Stimulated activated naive CD4-positive, alpha-beta T cell (primary cell): ENCODE measurements at places on chromosomes 1 and 21.

DNA sequence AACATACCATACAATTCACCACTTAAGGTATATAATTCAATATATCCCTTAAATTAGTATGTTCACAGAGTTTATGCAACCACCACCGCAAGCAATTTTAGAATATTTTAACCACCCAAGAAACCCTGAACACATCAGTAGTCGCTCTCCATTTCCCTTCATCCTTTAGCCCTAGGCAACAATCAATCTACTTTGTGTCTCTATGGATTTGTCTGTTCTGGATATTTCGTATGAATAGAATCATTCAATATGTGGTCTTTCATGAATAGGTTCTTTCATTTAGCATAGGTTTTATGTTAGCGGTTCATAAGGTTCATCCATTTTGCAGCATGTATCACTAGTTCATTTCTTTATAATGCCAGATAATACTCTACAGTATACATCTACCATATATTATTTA, 4.2 kb upstream of the DPT start:
- DNase-seq: no peak

DNA sequence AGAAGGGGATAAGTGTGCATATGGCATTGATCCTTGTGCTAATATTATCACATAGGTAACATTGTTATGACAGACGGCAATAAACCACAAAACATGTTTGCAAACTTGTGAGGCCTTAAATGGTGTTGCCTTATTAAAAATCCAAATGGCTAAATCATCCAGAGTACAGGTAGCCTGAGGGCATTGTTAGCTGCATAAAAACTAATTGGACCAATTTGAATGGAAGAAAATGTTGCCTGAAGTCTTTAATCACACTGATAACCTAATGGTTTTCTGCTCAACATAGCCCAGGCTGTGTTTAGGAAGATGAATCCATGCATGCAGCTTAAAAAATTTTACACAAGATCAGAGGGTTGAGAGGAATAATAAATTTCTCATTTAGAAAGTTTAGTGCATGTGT, 19.4 kb upstream of the LRRC53 start:
- DNase-seq: no peak

GRCh38 chr1:176638713-176639526, 175.9 kb downstream of the PAPPA2 start:
- no peak for DNase-seq

DNA sequence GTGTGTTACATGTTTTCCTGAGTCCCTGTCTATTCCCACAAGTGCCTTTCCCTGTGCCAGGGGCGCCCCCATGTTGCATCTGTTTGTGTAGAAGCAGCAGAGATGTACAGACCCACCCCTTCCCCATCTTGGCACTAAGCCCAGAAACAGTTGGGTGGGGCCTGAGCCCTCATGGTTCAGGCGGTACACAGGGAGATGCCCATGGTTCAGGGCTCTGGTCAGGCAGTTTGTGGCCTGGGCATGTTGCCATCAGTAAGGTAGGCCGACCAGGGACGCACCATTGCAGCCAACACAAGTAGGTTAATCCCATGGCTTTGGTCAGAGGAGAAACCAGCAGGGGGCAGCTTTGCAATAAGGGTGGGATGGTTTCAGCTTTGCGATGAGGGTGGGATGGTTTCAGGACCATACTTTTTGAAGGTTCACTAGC, 914 bp upstream of the ADGRB2 start:
- no peak for DNase-seq

- DNase-seq: no peak
Observed at GRCh38 chr1:117392771-117393170, 25.5 kb downstream of the MAN1A2 start.

- DNase-seq: no peak
Observed at GRCh38 chr1:248802454-248802853, 23.3 kb downstream of the SH3BP5L start.

- no peak for DNase-seq
Observed at GRCh38 chr1:234907208-234907939, 221.3 kb downstream of the TOMM20 start.

DNA sequence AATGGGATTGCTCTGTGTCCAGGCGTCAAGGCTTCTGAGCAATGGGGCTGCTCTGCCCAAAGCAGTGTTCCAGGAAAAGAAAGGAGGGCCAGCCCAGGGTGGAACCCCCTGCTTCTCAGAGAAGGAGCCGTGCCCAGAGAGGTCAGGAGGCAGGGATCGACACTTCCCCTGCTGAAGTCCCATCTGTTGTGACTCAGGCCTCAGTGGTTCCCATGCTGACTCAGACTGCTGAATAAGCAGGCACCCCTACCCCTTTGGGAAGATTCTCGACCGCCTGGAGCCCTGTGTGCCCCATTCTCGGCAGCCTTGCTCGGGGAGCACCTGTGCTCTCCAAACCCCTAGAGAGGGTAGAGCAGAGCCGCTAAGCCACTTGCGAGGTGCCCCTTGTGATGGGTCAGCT, 23.9 kb downstream of the PKP1 start:
- DNase-seq: no peak

- DNase-seq: peak; percentile 34
Observed at GRCh38 chr1:10939654-10940450, 72.6 kb upstream of the TARDBP start.

DNA sequence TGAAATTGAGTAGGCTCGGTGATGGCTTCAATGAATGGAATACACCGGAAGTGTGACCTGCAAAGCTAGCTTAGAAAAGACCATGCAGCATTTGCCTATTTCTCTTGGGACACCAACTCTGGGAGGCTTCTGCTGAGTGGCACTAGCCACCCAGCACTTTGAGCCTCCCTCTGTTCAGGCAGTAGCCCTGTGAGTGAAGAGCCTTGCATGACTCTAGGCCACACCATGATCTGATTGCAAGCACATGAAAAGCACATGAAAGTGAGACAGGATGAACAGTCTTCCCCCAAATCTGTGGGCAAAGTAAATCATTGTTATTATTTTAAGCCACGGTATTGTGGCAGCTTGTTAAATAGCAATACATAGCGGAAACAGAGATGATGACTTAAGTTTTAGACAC, 2.8 kb downstream of the CD48 start:
- DNase-seq: peak; percentile 14

DNA sequence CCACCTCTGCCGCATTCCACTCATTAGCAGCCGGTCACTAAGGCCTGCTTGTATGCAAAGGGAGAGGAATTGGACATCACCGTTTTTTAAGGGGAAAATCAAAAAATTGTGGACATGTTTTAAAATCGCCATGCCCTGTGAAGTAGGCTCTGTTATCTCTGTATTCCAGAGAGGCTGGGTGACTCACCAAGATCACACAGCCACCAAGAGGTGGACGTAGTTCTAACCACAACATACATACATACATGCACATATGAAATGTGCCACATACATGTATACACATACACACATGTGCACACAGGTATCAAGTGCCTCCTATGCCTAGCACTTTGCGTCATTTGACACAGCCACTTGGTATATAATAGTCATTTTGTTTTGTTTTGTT, 16.0 kb upstream of the ZSCAN20 start:
- DNase-seq: no peak

GRCh38 chr1:234386122-234386521, 12.9 kb downstream of the COA6 start:
- no peak for DNase-seq

DNA sequence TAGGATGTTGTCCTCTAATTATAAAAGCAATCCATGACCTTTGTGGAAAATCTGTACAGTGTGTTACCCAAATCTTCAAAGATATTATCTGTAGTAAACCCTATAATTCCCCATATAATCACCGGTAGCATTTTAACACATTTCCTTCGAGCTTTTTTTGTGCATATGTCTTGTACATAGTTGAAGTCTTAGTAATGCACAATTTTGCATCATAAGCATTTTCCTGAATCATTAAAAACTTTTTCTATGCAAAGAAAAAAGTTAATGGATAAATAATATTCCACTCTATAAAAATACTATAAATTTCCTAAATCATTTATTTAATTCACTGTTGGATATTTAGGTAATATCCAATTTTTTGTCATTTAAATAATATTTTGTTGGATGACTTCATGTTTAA, 201.7 kb downstream of the RRAGC start:
- no peak for DNase-seq

GRCh38 chr1:76048219-76048618, 26.3 kb upstream of the ST6GALNAC3 start:
- no peak for DNase-seq

GRCh38 chr1:56816909-56817308, 2.3 kb downstream of the FYB2 start:
- DNase-seq: no peak

- DNase-seq: no peak
Observed at GRCh38 chr1:114926607-114927006, 71.9 kb downstream of the SYCP1 start.

DNA sequence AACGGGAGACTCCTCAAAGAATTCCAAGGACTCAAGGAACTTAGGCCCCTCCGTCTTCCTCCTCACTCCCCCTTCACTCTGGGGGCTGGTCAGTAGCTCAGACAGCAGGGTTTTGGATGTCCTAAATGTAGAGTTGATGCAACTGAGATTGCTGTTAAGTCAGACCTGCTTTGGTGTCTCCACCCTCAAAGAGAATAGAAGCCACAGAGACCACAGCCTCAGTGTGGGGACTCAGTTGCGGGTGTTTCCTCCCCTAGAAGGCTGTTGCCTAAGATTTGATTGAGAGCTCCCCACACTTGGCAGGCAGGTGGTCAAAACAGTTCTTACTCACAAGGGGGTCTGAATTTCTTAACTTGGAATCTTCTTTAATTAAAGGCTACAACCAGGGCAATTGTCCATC, 7.6 kb downstream of the MAN1C1 start:
- peak; percentile 37 for DNase-seq

GRCh38 chr1:234969011-234969441, 159.6 kb downstream of the TOMM20 start:
- no peak for DNase-seq

GRCh38 chr1:2228157-2228594, at the start of gene SKI:
Gene SKI, plus strand, starts transcription at chr1:2228319. Its CDS starts 448 bp downstream, at chr1:2228767.
- DNase-seq: no peak

DNA sequence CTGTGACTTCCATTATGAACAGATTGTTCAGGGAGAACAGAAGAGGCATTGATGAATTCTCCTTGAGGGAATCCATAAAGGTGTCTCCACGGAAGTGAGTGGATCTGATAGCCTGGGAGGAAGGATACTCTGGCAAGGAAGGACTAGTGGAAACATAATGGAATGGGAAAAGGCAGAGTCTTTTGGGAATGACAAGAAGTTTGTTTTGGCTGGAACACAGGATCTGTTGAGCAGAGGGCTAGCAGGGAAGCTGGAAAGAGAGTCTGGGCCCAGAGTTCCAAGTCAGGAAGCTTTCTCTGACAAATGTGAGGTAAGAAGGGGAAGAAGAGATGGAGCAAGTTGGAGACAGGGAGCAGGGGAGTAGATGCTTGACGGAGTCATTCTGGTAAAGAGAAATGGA, 8.1 kb downstream of the ADAMTS5 start:
- no peak for DNase-seq

- no peak for DNase-seq
Observed at GRCh38 chr1:64266991-64267390, 63.6 kb downstream of the UBE2U start.

DNA sequence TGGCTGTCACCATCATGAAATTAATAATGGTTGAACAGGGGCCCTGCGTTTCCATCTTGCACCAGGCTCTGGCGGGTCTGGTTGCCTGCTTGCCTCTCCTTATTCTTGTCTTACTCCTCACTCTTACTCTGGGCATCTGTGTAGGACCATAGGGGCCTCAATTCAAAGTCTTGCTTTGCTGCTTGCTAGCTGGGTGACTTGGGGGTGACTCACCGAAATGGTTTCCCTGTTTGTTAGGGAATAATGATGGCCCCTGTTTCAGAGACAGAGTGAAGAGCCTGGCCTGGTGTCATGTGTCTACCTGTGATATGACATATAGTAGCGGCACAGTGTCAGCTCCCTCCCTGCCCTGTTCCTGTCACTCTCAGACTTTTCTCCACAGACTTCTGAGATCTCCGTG, 24.6 kb downstream of the KCNC4 start:
- DNase-seq: no peak

DNA sequence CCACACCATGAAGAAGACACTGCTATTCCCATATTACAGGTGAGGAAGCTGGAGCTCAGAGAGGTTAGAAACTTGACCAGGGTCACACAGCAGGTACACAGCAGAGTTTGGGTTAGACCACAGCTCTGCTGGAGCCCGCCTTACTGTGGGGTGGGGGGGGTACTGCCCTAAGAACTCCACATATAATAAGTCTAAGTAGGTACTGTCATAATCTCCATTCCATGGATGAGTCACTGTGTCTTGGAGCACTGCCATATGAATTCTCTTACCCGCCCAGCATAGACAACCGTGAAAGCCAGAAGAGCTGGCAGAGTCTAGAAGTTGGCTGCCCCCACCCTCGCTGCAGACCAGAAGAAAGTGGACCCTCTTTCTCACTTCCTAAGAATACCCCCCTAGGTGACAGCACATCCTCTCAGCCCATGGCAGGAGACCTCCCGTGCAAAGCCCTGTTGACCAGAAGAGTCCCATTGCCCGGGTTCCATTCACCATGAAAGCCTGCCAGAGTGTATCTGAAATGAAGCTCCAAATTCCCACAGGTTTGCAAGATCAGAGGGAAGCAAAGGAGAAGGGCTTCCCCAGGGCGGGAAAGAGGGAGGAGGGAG, 5.2 kb upstream of the PLA2G2D start:
- DNase-seq: no peak

GRCh38 chr1:54838565-54839180, 37.5 kb upstream of the TTC22 start:
- no peak for DNase-seq

DNA sequence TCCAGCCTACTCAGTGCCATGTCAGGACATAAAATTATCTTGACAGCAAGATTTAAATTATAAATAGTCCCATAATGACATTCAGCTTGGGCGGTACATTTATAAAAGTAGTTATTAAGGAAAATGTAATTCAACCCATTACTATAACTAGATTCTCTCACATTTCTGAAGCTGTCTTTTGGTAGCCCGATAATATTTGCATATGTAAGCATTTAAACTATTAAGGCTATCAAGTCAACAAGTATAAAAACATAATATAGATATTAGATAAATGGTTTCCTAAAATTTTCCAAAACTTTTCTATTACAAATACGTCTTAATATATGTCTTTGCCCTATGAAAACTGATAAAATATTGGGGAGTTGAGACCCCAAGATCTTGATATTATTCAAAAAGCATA, 21.6 kb upstream of the GPR52 start:
- no peak for DNase-seq

DNA sequence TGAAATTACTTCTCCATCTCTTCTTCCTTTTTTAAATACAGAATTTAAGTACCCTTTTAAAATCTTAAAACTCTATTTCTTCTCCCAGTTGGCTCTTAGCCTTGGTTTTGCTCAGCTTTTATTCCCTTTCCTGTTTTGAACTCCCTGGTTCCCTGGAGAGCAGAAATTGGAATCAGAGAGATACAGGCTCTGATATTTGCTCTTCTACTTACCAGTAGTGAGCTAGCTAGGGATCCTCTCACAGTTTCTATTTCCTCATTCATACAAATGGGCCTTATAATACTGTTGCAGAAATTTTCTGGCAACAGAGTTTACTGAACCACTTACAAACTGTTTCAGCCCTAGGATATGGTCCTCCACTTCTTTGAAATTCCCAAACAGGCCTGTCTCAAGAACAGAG, 606.3 kb downstream of the NUF2 start:
- no peak for DNase-seq

- no peak for DNase-seq
Observed at GRCh38 chr1:53075761-53076163, 13.7 kb downstream of the PODN start.

GRCh38 chr1:94597701-94598100, 56.1 kb upstream of the F3 start:
- no peak for DNase-seq

GRCh38 chr1:160811147-160811546, 15.2 kb downstream of the LY9 start:
- DNase-seq: no peak
